ENCODE measurements at places on chromosomes 13 and 19.
A peak's percentile ranks its signal among the peaks of the same experiment; 100 is the strongest.

GRCh38 chr19:1396019-1396767 is 5.1 kb downstream of the GAMT start:
- DNase-seq: no peak

GRCh38 chr13:40102854-40103253 is 447.4 kb downstream of the COG6 start:
- no peak for DNase-seq

DNA sequence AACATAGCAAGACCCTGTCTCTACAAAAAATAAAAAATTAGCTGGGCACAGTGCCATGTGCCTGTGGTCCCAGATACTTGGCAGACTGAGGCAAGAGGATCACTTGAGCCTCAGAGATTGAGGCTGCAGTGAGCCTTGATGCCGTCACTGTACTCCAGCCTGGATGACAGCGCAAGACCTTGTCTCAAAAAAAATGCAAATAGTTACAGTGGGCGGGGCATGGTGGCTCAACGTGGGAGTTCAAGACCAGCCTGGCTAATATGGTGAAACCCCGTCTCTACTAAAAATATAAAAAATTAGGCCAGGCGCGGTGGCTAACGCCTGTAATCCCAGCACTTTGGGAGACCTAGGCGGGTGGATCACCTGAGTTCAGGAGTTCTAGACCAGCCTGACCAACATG is 8.5 kb downstream of the PGLS start:
- DNase-seq: no peak

- peak; percentile 40 for DNase-seq
Observed at GRCh38 chr19:55087542-55087901, 11.9 kb downstream of the EPS8L1 start.

DNA sequence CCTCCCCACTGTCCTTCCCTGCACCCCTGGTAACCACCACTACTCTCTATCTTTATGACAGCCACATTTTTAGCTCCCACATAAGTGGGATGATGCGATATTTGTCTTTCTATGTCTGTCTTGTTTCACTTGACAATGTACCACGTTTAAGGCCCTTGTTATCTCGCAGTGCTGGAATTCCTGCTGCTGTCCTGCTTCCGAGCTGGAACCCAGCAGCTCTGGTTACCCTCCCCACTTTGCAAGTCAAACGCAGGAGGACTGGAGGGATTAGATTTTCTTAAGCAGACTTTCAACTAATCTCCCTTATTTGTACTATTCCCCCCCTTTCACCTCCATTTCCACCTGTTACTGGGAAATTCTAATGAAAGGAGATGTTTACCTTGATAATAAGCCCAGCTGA is 59.1 kb upstream of the PDX1 start:
- DNase-seq: no peak
